ENCODE measurements at places on chromosomes 12 and 14. TPM values are rescaled to one million over a fixed set of nuclear protein-coding genes. Genes with fewer than 3 reads are reported as not detected.

The ZC2HC1C gene
- 2.0 TPM for total RNA-seq

GRCh38 chr14:21997300-21997699, 323.7 kb upstream of the OR4E1 start:
- DNase-seq = no peak

- no peak for DNase-seq
Measured at GRCh38 chr14:103396463-103396862, 11.2 kb downstream of the MARK3 start.

DNA sequence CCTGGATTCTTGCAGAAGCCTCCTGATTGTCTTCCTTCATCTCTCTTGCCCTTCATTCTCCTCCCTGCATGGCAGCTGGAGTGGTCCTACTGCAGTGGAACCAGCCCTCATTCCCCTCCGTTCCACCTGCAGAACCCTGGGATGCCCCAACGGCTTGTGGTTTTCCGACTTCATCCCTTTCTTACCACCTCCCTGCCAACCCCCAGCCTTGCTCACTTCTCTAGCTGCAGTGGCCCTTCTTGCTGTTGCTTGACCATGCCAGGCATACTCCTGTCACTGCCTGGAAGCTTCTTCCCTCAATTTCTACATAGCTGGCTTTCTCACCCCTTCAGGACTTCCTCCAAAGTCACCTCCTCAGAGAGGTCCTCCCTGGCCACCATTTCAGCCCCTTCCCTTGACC, 123.3 kb downstream of the BEGAIN start:
- DNase-seq = no peak

- no peak for DNase-seq
Measured at GRCh38 chr14:101444116-101444515, 117.2 kb upstream of the DIO3 start.

DNA sequence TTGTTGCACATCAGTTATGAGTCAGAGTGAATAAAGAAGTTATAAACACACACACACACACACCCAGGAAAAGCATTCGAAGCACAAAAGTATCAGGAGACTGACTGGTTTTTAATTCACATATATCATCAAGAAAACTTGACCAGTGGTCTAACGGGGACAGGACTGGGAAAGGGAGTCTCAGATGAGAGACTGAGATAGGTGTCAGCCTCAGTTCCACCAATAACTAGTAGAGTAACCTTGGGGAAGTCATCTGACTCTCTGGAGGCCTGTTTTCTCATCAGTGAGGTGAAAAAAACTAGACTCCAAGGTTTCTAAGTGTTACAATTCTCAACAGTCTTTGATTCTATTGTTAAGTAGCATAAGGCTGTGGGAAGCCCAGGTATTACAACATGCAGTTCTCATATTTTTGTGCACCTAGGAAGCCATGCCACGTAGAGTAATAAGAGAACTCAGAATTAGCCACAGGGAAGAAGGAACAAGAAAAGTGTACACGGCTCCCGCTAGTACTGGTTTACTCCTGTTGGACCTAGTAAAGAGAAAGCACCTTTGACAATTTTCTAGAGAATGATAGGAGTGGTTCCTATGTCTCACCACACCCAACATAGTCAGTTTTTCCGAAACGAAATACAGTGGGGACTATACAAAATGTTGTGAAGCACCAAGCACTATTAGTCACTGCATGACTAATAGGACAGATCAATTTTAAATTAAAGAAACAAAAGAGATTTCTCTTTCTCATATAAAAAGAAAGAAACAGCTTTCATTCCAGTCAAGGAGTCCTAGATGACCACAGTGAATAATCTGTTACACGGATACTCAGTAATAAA, 5.0 kb downstream of the PPTC7 start:
- peak; percentile 14 for DNase-seq

DNA sequence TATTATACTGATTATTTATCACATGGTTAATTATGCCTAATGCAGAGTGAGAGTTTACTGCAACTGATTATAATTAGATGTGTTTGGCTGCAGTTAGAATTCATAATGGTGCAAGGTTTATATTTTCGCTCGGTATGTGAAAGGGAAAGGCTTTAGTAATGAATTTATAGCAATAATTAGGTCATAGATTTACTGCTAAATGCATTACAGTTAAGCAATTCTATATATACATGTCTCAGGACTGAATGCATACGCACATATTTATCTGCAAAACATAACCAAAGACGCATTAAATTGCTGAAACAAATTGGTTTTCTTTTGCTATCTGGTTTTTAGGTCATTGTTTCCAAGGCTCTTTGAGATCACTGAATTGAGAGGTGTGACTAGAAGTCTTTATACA, 428.1 kb upstream of the PDE3A start:
- no peak for DNase-seq

DNA sequence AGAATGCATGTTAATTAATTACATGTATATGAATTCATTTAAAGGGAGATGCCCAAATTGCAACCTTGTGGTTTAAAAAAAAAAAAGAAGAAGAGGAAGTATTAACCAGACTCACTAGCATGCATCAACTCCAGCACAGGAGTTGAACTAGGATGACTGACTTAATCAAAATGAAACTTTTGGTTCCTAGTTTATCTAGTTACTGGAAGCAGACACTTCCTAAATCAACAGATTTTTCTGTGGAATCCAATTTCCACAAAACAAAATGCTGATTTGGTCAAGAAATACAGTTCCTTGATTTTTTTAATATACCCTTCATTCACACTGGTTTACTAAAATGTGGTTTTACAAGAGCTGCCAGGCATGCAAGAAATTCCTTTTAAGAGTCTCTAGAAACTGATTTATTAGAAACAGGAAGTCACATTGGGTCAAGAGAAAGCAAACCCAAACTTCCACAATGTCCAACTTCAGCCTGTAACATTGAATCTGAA, 41.6 kb downstream of the ITPR2 start:
- no peak for DNase-seq

DNA sequence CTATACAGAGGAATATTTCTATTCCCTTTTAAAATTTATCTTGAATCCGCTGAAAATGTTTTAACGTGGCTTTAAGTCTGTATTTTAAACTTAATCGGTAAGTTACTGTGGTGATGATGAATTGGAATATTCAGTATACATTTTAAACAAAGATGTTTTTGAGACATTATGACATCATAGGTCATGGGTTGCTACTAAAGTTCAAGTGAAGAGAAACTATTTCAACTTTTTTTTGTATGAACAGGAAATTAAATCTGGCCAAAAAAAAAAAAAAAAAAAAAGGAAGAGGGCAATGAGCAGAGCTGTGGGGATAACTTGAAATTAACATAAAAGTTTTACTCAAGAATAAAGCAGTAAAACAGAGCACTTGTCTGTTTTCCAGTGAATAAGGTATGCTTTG, 109.0 kb downstream of the PLEKHA5 start:
- DNase-seq = no peak

Data from left lobe of liver (tissue), 2 donors.